ENCODE measurements at places on chromosomes 12 and 14.

DNA sequence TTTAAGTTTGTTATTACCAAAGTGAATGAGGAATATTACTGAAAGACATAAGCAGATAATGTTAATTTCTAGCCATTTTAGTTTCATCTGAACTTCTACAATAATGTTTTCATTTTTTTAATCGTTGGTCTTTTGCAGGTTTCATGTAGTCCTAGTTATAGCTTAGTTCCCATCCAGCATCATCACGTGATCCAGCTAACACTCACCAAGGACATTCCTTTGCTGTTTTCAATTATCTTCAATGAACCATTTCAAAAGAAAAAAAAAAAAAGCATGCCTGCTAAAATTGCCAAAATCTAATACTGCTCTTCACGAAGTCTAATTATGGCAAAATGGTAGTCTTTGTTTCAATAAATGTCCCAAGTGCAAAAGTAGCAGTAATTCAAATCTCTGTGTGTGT, 187.7 kb upstream of the ATXN7L3B start:
- DNase-seq, result no peak

GRCh38 chr12:6276956-6277620, 33.4 kb upstream of the PLEKHG6 start:
- DNase-seq, result no peak

- DNase-seq, result no peak
Observed at GRCh38 chr14:101402936-101403660, 158.2 kb upstream of the DIO3 start.

DNA sequence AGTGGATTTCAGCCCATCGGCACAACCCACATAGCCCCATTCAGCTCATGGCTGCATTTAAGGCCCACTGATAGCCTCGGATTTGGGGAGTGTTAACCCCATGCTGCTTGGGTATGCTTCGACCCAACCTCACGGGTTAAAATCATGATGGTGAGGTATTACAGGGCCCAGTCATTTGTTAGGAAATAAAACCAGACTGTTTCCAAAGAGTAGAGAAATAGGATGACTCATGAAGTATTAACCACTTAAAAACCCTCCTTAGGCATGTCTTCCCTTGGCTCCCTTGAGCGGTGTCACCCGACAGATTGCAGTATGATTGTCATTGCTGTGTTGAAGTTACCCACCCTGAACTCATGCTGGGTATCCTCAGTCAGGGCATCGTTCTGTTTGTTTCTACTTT, 289.1 kb downstream of the CACNA1C start:
- DNase-seq, result peak; percentile 6

DNA sequence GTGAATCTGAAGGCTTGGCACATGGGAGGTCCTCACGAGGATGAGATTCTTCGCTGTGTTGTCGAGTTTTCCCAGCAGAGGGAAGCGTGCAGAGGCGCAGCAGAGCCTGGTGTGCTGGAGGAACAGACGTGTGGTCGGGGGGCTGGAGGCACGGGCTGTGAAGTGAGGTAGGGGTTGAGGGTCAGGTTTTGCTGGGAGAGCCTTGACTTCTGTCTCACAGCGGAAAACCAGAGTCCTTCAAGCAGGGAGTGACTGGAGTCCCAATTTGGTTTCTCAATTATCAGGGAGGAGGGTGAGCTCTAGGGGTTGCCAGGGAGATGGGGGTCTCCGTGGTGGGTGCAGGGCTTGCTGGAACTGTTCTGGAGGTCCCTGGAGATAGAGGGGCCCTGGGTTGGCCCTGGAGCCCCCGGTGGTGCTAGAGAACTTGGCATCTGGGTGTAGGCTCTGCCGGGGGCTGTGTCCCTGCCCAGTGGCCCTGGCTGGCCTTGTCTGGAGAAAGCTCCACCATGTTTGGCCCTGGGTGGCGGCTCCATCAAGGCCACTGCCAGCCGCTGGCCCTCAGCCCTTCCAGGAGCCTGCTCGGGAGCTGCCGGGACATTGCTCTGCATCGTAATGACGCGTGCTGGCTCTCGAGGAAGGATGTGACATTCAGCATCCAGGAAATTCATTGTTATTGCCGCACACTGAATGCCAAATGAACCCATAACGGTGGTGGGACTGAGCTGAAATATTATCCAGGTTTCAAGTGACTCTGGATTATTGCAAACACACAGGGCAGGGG, 215.7 kb downstream of the KIF26A start:
- DNase-seq, result no peak

- no peak for DNase-seq
Observed at GRCh38 chr14:80977221-80977620, 21.8 kb downstream of the TSHR start.
